ENCODE measurements at places on chromosomes 3 and 15.

DNA sequence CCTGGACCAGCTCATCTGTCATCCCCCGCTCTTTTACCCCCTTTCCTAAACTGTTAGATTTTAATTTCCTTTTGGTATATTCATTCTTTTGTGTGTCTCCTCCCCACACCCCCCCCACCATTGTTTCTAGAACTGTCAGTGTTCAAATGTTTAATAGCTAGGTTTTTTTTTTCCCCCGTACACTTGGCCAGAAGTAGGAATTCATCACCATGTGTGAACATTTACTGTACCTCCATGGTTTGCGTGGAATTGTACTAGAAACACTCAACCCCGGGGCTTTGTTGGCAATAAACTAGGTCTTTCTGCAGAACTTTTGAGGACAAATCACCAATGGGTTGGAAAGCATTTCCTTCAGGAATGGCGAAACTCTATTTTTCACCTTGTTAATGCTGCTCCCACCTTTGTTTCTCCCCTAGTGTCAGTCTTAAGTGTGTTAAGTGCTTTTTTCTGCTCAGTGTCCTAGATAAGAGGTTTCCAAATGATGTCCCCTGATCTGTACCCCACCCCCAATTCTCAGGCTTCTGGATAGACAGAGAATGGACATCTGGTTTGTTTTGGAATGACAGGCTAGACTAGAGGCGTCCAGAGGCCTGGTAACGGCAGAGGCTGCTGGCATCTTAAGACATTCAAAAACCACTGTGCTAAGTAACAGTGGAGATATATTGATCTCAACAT lies 76.8 kb downstream of the SMAD3 start:
- DNase-seq = no peak

DNA sequence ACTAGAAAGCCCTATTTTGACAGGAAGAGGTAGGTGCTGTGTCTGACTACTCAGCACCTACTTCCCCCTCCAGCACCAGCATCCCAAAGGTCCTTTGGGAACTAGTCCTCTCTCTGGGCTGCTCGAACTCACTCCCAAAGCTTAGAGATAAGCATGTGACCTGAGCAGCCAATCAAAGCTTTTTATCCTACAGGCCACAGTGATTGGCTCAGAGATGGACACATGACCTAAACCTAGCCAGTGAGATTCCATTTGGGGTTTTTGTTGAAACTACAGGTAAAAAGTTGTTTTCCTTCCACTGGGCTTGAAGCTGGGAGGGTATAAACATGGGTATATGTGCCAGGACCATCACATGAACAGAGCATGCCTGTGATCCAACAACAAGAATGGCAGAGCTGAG lies 186.5 kb upstream of the PPP2R3A start:
- no peak for DNase-seq

GRCh38 chr3:73926360-73927202 lies 301.8 kb upstream of the PDZRN3 start:
- DNase-seq = no peak

DNA sequence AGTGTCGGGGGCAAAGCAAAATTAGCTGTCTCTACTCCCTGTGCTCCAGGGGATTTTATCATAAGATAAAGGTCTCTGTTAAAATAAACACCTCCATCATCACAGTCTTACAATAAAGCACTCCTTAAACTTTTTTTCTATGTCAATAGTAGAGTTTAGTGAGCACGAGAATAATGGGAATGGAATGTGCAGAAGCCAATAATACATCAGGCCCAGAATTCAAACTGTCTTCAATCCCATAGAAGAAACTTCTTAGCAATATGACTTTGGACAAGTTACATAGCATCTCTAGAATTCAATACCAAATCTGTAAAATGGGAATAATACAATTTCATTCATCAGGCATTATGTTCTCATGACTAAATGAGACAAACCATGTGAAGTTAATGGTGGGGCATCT lies 49.0 kb upstream of the EPHA3 start:
- no peak for DNase-seq

DNA sequence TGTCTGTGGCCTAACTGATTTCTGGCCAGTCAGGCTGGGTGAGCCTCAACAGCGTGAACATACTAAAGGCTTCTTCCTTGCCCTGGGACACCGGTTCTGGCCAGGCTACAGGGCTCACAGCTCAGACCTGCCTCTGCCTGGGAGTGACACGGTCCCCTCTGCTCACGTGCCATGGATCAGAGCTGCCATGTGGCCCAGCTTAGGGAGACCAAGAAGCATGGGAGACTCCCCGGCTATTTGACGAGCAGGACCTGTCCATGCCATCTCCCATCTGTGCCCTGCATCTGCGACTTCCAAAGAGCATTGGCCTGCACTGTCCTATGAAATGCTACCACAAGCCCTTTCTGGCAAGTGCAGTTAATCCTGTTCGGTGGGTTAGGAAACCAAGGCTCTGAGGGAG lies 57.4 kb downstream of the APBA2 start:
- DNase-seq = no peak

DNA sequence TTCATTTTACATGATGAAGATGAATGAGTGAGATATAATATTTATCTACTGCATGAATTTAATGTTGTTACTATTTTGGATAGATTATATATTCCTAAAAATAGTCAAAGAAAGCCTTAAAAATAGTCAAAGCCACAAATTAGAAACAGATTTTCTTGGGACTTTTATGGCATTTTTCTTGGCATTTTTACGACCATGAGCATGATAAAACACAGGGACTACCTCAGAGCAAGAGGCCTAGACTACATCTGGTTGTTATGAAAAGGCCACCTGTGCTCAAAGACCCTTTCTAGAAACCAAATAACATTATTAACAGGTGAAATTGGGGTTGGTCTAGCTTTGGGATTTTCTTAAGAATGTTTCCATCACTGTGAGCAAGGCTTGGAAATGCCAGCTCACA lies 281.0 kb downstream of the OXSM start:
- DNase-seq = no peak

DNA sequence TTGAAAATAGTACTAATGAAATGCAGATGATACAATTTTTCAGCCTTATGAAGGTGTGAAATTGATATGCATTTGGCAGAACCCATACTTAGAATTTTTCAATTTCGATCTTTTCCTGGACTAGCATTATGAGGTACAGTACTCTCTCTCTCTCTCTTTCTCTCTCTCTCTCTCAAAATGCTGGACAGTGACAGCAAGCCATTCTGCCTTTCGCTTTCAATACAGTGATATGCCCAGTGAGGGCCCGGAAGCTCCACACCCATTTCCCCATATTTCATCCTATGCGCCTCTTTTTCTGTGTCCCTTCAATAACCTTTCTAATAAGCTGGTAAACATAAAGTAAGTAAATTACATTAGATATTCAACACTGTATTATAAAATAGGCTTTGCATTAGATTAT lies 595.0 kb upstream of the UBE2E2 start:
- DNase-seq = no peak

DNA sequence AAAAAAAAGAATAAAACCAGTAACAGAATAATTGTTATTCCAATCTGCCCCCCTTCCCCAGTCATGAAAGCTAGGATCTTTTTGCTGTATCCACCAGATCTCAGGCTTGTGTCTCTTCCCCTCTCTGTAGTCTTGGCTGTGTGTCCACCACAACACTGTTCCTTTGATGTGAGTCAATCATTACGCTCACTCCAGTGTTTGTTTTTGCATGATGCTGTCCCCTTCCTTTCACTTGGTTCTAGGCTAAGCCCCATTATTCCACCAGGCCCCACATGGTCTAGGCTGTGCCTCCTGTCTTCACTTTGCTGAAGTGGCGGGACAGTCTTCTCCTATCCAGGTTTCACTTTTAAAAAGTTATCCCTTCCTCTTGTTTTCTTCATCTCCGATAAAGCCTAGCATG lies 13.6 kb downstream of the ACKR2 start:
- no peak for DNase-seq

- DNase-seq = no peak
These were observed 44.6 kb downstream of the BHLHE40 start for GRCh38 chr3:5023777-5024346.

DNA sequence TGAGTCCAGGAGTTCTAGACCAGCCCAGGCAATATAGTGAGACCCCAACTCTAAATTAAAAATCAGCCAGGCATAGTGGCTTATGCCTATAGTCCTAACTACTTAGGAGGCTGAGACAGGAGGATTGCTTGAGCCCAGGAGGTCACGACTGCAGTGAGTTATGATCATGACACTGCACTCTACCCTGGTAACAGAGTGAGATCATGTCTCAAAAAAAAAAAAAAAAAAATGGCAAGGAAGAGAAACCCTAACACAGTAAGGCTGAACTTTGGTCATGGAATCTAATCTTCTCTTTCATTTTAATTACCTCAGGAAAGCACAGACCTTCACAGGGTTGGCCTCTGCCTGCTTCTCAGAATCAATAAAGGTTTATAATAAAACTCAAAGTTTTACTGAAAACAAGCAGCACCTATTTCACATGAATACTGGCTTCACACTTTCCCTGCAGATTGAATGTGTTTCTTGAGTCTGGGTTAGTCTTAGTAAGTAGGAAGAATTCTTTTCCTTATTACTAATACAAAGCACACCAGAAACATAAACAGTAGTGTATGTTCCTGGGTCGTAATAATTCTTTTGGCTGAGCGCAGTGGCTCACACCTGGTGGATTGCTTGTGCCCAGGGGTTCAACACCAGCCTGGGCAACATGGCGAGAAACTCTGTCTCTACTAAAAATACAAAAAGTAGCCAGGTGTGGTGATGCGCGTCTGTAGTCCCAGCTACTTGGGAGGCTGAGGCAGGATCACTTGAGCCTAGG lies 11.6 kb upstream of the NR2C2 start:
- DNase-seq = no peak

- no peak for DNase-seq
These were observed 172.7 kb upstream of the TP63 start for GRCh38 chr3:189458528-189458927.
